ENCODE measurements at places on chromosomes 1 and 21.

DNA sequence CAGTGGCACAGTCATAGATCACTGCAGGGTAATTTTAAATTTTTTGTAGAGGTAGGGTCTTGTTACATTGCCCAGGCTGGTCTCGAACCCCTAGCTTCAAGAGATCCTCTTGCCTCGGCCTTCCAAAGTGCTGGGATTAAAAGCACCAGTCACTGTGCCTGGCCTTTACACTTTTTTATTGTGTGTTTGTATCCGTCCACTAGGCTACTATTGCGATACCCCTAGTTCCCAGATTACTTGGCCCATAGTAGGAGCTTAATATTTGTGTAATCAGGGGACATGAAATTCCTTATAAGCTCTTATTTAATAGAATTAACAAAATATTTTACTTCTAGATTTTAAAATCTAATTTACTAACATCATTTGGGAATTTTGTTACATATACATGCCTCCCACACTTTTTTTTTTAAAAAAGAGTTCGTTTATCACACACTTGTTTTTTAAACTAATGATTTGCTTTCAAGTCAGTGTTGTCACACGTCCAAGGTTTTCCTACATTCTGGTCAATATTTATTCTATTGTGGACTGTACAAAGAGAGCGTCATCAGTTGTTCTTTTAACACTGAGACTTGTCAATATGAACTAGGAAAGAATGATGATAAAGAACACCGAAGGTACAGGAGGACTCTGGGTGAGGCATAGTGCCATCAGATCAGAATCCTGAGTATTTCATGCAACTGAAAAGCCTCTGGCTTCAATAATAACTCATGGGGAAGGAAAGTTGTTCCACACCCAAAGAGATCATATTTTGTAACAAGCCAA is 63.7 kb downstream of the LEPR start:
- no peak for DNase-seq

- no peak for DNase-seq
These were observed 68.7 kb downstream of the FCRL5 start for GRCh38 chr1:157483635-157484034.

- no peak for DNase-seq
These were observed 9.6 kb downstream of the PLEKHG5 start for GRCh38 chr1:6481820-6482219.

- DNase-seq = no peak
These were observed 6.1 kb upstream of the SFN start for GRCh38 chr1:26856604-26857469.

GRCh38 chr1:2636733-2637132 is 3.9 kb upstream of the MMEL1 start:
- DNase-seq = peak; percentile 11

GRCh38 chr21:37276377-37276776 is 9.2 kb upstream of the VPS26C start:
- no peak for DNase-seq

DNA sequence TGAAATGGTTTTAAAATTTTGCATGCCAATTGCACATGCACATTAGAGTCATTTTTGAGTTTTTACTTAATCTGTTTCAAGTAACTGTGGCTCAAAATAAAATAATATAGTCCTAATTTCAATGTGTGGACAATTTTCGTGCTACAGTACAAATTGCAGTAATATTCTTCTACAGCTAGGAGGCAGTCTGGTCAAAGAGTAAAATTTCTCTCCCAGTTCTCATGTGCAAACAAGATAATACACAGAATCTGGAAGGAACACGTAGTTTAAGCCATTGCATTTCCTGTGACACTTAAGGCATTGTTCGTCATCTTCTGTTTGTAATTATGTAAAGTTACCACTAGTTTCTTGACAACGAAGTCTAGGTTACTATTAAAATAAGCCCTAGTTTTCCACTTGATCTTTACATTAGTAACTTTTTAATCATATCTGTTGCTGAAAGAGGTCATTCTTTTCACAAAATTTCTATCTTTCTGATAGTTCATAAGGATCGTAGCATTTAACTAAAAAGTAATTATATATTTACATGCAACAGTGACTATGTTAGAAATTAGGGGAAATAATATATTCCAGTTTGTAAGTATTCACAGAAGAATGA is 28.9 kb downstream of the ODR4 start:
- no peak for DNase-seq

DNA sequence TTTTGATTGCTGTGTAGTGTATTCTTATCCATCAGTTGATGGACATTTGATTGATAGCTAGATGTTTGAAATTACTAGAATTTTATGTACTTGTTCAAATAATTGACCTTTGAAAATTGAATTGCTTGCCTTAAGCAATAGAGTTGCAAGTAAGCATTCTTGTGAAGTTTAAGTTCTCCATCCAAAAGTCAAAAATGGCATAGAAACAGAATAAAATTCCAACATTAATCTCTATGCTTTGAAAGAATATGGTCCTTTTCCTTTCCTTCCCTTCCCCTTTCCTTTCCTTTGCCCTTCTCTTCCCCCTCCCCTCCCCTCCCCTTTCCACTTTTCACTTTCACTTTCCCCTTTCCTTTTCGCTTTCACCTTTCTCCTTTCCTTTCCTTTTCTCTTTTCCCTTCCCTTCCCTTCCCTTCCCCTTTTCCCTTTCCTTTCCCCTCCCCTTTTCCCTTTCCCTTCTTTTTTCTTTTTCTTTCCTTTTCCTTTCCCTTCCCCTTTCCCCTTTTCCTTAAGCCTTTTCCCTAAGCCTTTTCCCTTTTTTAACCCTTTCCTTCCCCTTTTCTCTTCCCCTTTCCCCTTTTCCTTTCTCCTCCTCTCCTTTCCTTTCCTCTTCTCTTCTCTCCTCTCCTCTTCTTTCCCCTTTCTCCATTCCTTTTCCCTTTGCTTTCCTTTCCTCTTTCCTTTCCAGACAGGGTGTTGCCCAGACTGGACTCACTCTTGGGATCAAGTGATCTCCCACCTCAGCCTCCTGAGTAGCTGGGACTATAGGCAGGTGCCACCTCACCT is 67.4 kb downstream of the SASS6 start:
- no peak for DNase-seq

GRCh38 chr1:95953015-95953414 is 719.0 kb downstream of the RWDD3 start:
- DNase-seq = no peak

DNA sequence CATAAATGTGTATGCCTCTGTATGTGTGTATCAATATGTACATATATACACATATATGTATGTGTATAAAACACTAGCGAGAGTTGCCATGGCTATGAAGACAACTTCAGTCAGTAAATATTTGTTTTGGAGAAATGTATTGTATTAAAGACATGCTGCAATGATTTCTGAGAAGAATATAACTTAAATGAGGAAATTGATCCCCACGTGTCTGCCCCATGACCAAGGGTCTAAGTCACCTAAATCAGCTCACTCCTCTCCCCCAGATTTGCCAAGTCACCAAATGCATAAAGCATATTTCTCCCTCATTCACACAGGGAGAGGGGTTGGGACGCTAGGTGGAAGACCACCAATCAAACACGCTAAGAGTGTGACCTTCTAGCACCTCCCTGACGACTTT is 58.3 kb upstream of the LYST start:
- DNase-seq = no peak

GRCh38 chr21:33794596-33794995 is 121.0 kb downstream of the ATP5PO start:
- no peak for DNase-seq

GRCh38 chr1:206685334-206685768 is 646 bp downstream of the MAPKAPK2 start:
- peak; percentile 71 for DNase-seq

DNA sequence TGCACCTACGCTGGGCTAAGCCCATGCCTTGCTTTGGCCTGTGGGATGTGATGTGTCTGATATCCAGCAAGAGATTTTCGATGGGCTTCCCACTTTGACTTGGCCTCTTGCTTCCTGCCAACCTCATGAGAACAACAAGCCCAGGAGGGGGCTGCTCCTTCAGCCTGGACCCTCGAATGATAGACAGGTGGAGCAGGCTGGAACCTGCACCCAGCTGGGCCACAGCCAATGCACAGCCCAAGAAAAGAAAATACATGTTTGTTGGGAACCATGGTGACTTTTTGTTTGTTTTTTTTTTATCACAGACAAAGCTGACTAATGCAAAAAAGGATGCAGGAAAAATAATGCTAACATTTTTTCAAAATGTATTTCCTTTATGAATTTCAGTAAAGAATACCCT is 144.3 kb downstream of the LMX1A start:
- no peak for DNase-seq

GRCh38 chr1:5949085-5949760 is 43.0 kb downstream of the NPHP4 start:
- DNase-seq = no peak

DNA sequence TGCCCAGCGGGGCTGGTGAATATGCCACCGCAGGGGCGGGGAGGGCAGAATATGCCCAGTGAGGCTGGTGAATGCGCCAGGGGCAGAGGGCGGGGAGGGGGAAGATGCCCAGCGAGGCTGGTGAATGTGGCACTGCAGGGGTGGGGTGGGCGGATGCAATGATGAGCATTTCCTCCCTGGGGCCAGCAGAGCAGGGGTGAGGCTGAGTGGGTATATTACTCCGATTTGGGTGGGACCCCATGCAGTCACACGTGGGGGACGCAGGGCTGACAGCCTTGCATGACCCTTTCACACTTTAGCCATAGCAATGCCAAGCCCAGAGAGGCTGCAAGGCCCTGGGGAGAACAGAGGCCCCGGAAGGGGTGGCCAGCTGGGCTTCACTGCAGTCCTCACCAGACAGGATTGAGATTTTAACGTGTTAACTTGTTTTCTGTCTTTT is 9.3 kb upstream of the SLX9 start:
- DNase-seq = peak; percentile 74

- DNase-seq = no peak
These were observed 97.5 kb downstream of the PDE9A start for GRCh38 chr21:42750737-42751530.

- DNase-seq = no peak
These were observed 101.4 kb downstream of the PBX1 start for GRCh38 chr1:164660412-164660772.

GRCh38 chr1:157584503-157584902 is 13.4 kb downstream of the FCRL4 start:
- DNase-seq = no peak

DNA sequence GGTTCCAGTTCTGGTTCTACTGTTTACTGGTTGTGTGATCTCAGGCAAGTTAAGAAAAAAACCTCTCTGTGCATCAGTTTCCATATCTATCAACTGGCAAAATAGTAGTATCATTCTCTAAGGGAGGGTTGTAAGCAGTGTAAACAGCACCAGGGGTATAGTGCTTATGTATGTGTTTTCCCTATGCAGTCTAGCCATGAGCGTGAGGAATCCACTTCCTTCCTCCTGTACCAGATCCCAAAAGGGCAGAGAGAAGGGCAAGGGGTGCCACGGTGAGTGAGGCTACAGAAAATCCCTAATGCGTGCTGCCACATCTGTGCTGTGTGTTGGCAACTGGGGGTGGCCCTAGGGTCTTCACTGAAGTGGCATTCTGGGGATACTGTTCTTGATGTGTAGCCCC is 18.4 kb upstream of the RNF19B start:
- DNase-seq = no peak

- DNase-seq = no peak
These were observed 32.5 kb downstream of the OR6Y1 start for GRCh38 chr1:158521666-158522058.

GRCh38 chr1:59769736-59770095 is 45.0 kb upstream of the HOOK1 start:
- no peak for DNase-seq

GRCh38 chr1:31652891-31653499 is 8.3 kb upstream of the PEF1 start:
- DNase-seq = no peak

DNA sequence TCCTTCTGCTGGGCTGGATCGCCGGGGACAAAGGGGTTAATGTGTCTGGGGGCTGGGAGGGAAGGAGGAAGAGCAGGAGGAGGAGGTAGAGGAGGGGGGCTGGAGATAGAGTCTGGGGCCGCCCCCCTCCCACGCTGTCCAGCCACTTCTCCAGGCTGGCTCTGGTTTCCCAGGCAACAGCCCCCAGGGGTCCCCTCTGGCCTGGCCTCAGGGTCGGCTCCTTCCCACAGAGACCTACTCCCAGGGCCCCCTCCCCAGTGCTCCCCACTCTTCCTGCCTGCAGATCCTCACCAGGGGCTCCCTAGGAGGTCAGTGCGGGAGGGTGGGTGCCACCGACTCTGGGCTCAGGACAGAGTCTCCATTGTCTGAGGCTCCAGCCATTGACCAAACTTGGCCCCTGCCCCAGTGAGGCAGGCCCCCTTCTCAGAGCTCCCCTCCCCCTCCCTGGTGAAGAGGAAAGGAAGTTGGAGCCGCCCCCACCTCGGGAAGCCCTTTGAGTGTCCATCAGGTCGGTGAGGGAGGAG is 34.1 kb downstream of the ARHGEF10L start:
- no peak for DNase-seq

- no peak for DNase-seq
These were observed 40.0 kb upstream of the ZNF648 start for GRCh38 chr1:182101415-182102042.

GRCh38 chr21:33937931-33938339 is 22.3 kb upstream of the ATP5PO start:
- DNase-seq = peak; percentile 44

- no peak for DNase-seq
These were observed 3.5 kb downstream of the RYR2 start for GRCh38 chr1:237045278-237046016.

GRCh38 chr1:21706151-21706835 is 37.1 kb upstream of the RAP1GAP start:
- no peak for DNase-seq

DNA sequence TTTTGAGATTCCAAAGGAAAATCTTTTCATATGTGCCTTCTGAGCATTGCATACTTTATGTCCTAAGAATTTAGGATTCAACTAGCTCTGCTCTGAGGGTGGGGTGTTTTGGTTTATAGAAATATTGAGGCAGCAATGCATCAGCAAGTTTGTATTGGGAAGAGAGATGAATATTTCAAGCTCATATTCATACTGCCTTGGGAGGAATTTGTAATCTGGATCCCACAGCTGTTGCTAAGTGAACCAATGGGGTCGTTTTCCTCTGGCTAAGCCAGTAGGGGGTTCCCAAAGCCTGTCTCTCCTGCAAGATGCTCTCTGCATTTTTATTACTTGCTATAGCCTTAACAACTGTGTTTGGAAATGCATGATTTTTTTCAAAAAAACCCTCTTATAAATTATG is 130.6 kb downstream of the SNX7 start:
- DNase-seq = no peak

GRCh38 chr21:39774227-39774626 is 29.2 kb downstream of the IGSF5 start:
- no peak for DNase-seq

- DNase-seq = no peak
These were observed 485.3 kb upstream of the PTBP2 start for GRCh38 chr1:96236156-96236739.

- no peak for DNase-seq
These were observed 188.5 kb downstream of the GRIK3 start for GRCh38 chr1:36845802-36846201.

GRCh38 chr1:41846625-41847405 is 71.9 kb downstream of the HIVEP3 start:
- no peak for DNase-seq

Data from activated T-cell treated with anti-CD3 and anti-CD28 coated beads, Interleukin-2, amount 50 U/mL, for 48 hours (primary cell).